ENCODE measurements at places on chromosomes 5 and 9. TPM values are rescaled to one million over a fixed set of nuclear protein-coding genes. Genes with fewer than 3 reads are reported as not detected.

DNA sequence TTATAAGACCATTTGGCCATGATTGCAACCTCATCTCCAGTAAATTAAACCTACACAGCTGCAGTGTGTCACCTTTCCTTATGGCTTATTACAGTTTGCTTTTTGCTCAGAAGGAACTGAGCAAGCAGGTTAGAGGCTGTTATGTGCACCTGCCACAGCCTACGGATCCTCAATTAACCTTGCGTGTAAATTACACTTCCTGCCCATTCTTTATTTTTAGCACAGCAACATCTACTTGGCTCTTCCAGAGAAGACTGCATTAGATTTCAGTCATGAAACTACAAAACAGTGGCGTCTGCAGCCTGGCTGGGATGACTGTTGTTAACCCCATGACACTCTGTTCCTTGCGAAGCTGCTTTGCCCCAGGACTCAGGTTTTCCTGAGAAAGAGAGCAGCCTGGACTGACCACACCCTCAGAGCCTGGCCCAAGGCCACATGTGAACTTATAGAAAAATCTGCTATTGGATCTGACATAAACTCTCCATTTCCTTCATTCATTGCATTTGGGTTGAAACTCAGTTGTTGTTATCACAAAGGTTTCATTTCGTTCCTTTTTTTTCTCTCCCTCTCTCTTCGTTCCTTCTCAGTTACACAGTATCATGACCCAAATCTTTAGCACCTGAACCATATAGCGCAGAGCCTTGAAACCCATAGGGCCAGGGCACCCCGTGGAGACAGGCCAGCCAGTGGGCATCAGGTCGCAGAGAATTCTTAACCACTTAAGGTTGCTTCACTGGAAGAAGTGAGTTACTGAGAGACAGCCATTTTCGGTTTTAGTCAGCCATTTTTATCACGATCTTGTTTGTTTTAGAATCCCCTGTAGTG is 138.6 kb downstream of the PALM2AKAP2 start:
- no peak for DNase-seq

BRINP1 gene
- polyA plus RNA-seq, result 0.10 TPM

NUTM2G gene
- 1.00 TPM for polyA plus RNA-seq

DNA sequence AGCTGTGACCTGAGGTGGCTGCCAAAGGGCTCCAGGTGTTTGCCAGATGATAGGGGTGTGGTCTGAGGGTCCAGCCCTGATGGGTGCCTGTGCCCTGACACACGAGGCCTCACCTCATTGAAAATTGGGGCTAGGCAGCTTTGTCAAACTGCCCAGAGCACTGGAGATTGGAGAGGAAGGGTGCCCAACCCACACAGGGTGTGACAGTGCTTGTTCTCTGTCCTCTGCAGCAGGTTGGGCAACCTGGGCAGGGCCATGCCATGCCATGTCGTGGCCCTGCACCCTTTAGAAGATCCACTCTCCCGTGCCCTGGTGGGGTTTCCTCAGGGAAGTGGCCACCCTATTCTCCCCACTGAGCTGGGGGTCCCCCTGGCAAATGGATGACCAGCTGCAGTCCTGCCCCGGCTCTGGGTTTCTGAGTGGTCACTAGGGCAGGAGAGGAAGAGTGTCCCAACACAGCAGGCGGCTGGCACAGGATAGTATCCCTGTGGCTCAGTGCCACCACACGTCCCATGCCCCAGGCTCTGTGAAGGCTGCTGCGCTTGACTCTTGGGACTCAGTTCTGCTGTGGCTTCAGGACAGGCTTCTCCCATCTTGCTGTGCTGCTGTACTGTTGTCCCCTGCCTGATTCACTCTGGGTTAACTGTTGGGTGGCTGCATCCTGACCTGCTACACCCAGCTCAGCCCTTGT is 100.8 kb upstream of the PITX1 start:
- DNase-seq, result no peak

- DNase-seq, result peak; percentile 29
Measured at GRCh38 chr5:108046955-108047670, 334.8 kb downstream of the FBXL17 start.

GRCh38 chr5:173637340-173637739 is 20.9 kb upstream of the BOD1 start:
- DNase-seq, result no peak

CHSY3 gene
- 8.6 TPM for polyA plus RNA-seq

GRXCR2 gene
- not detected for polyA plus RNA-seq

OR1J2 gene
- not detected for polyA plus RNA-seq

DNA sequence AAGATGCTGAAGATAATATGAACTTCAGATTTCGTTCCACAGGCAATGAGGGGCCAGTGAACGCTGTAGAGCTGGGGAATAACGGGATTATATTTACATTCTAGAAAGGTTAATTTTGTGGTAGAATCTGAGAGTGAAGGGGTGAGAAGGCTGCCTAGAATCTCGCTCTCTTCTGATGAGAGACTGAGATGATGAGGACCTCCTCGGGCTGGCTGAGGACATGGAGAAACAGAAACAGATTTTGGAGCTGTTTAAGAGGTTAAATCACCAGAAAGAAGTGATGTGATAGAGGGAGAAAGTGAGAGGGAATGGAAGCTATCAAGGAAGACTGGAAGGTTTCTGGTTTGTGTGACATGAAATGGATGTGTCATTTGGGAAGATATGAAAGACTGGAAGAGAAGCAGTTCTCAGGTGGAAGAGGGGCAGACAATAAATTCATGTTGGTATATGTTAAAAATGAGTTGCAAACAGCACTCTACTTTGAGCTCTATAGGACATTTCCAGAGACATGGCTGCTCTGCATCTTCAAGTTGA is 612.6 kb downstream of the ISL1 start:
- DNase-seq, result no peak

DNA sequence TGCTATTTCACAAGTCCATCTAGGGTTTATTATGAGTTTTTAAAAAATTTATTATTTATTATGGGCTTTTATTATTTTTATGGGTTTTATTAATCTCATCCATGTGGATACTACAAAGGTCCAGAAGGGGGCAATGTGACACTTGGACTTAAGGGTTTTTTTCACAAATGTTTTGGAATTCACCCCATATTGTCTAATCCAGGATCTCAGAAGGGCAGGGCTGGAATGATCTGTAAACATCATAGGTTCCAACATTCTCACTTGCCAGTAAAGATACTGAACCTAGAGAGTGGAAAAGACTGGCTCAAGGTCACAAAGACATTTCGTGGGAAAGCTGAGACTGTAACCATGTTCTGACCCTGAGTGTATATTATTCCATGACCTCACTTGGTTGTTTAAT is 35.6 kb downstream of the NIM1K start:
- DNase-seq, result no peak

PDCD1LG2 gene
- 0.24 TPM for polyA plus RNA-seq

OR1Q1 gene
- not detected for polyA plus RNA-seq

RANBP17 gene
- polyA plus RNA-seq, result 40.9 TPM

DNA sequence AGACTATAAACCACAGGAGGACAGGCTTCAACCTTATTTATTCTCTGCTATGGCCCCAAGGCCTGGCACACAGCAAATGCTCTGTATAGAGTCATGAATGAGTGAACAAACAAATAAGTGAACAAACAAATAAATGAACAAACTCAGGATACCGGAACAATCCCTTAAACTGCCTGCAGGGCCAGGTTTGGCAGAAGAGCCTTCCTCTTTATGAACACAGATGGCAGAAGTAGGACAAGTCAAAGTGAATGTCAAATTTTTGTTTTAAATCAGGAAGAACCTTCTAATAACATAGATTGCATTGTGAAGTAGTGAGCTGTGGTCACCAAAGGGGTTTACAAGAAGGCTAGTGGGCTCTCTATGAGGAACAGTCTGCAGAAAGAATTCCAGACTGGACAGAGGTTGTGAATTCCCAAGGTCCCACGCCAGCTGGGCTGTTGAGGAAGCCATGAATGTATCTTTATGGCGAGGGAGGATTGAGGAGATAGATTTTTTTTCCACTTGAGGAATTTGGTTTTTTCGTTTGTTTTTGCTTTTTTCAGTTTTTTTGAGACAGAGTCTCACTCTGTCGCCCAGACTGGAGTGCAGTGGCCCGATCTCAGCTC is 30.3 kb upstream of the STING1 start:
- no peak for DNase-seq

- DNase-seq, result no peak
Measured at GRCh38 chr5:127586066-127586770, 62.7 kb upstream of the CTXN3 start.

DNA sequence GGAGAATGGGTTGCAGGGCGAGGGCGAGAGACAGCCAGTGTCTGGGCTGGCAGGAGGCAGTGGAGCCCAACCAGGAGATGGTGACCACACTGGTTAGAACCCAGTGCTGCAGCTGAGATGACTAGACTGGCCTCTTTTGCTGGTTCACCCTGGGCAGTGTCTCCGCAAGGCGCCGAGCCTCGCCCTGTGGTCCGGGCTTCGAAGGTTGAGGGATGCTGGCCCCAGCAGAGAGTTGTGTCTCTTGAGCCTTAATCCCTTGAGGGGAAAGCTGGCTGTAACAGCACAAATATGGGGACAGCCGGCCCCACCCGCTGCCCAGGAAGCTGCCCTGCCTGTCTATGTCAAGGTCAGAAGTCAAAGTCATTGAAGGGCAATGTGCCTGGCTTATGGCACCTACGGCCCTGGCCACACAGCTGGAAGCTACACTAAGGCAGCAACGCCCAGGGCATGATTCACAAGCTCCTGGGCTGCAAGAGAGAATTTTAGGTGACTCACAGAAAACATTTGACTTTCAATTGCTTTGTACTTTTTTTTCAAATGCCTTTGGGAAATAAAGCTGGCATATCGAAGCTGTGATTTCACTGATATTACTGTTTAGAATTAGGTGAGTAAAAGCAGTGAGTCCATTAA is 33.3 kb downstream of the NKX2-5 start:
- DNase-seq, result no peak

PCDHB9 gene
- 4.2 TPM for polyA plus RNA-seq

GRCh38 chr9:115013998-115014397 is 83.6 kb upstream of the TNFSF8 start:
- peak; percentile 69 for DNase-seq

NME5 gene
- 12.4 TPM for polyA plus RNA-seq

DNA sequence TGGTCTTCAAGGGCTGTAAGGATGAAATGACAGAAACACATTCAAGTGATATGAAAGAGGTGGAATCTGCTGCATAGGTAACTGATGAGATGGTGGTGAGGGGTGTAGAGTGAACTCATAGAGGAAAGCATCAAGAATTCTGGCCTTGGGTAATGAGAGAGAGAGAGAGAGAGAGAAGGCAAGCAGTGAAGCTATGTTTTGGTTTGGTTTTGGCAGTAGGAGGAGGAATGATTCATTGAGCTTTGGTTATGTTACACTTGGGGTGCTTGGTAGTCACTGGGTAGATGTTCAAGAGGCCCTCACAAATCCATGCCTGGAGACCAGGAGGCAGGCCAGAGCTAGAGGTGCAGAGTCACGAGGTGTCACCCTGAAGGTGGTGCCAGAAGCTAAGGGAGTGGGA is 89.5 kb downstream of the EGFLAM start:
- DNase-seq, result no peak

DNA sequence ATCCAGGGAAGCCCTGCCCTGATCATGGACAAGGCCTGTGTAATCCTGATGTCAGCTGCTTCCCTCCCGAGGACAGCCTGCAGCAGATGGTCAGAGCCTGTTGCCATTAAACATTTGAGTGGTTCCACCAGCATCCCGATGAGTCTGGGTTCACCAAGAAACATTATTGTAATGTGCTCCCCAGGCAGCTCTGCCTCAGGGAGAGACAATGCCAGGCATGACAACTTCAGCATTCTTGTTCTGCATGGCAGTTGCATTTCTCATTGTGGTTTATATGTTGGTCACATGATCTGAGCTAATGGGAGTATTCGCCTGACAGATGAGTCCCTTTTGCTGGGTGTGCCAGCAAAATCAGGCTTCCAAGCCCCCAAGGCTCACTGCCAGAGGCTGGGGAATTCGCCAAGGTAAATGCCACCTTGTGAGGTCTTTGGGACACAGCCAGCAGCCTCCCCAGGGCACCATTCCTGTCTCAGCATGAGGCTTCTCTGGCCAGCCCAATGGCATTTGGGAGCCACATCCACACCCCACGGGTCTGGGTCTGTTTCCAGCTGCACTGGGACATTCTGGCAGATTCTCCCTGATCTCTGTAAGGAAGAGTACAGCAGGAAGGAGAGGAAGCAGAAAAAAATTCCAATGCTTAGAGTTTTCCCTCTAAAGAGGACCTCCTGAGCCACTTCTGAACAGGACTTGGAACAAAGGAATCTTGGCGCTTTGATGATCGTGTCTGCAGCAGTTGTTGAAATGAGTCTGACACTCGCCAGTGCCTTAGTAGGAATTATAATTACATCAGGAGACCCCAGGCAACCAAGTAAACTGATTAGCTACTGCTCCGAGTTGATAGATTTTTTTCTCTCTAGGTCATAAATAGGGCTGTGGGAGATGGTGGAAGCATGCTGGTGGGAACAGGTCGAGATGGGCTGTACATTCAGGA is 18.7 kb downstream of the KCNIP1 start:
- no peak for DNase-seq

GRCh38 chr9:98602839-98603500 is 105.8 kb downstream of the GABBR2 start:
- DNase-seq, result no peak

DNA sequence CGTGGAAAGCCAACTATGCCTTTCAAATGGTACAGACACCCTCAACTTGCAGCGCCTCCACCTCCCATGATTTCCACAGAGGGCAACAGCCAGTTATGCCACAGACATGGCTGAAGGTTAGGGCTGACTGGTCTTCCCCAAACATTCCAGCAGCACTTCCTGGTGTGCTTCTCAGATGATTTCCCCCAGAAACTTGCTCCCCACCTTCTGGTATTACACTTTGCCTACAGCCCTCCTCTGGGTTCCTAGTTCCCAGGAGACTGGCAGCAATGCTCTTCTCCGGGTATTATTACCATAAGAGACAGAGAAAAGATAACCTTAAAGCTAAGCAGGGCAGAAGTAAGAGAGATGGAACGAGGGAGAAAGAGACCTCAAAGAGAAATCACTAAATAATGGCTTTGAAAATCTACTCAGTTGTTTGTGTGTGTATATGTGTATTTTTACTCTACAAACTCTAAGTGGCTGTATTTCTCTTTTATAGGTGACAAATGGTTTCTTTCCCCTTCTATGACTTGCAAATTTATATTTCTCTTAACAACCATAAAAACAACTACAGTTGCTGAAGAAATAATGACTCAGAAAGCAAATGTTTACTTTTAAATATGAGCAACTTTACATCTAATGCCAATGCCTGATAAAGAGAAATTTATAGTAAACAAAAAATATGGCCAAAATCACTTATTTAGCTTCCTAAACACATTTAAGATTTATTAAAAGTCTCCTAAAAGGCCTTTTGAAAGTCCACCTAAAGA is 133.8 kb downstream of the PDE4D start:
- no peak for DNase-seq

- DNase-seq, result no peak
Measured at GRCh38 chr5:168165221-168165914, 126.1 kb upstream of the WWC1 start.

- no peak for DNase-seq
Measured at GRCh38 chr5:107917983-107918382, 247.2 kb upstream of the EFNA5 start.

GAPT gene
- polyA plus RNA-seq, result 0.63 TPM
